Activated CD4-positive, alpha-beta T cell treated with anti-CD3 and anti-CD28 coated beads, Interleukin-2, Interleukin-4, amounts not matched to agents 100 ng/mL and 50 ng/mL, durations not matched to agents 16 hours and 8 hours (primary cell): ENCODE measurements at places on chromosomes 3 and 15.

- no peak for DNase-seq
Observed at GRCh38 chr3:183980403-183980802, 37.3 kb downstream of the ABCC5 start.

GRCh38 chr3:176663837-176664831, 533.1 kb downstream of the TBL1XR1 start:
- no peak for DNase-seq

GRCh38 chr3:16063603-16064002, 110.9 kb upstream of the GALNT15 start:
- no peak for DNase-seq

GRCh38 chr3:133153382-133153781, 115.2 kb downstream of the TMEM108 start:
- DNase-seq, result no peak

DNA sequence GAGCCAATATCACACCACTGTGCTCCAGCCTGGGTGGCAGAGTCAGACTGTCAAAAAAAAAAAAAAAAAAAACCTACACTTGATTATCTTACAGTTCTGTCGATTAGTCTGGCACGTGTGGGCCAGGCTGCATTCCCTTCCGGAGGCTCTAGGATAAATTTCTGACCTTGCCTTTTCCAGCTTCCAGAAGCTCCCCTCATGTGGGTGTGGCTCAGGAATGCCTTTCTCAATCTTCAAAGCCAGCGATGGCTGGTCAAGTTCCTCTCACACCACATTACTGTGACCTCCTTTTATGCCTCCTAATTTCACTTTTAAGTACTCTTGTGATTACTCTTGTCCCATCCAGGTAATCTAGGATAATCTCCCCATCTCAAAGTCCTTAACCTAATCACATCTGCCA, 58.2 kb upstream of the DUT start:
- DNase-seq, result no peak

- DNase-seq, result peak; percentile 68
Observed at GRCh38 chr15:50883903-50884302, 24.6 kb upstream of the AP4E1 start.

- no peak for DNase-seq
Observed at GRCh38 chr3:127394984-127395662, 107.3 kb upstream of the PRR20G start.

DNA sequence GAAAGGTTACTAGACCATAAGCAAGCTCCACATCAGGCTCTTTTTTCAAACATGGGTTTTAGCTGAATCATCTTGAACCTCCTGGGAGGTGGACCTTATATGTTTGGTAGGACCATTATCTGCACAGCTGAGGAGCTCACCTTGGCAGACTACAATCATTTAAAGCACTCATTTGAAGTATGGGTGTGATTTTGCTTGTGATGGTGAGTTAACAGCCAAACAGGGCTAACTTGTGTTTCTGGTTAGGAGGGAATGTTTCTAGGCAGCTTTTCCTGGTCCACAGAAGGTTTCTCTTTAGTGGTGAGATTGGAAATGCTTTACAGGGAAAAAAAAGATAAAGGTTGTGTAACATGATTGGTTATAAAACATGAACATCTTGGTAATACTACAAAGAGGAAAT, 61.8 kb downstream of the ARHGEF26 start:
- no peak for DNase-seq

- no peak for DNase-seq
Observed at GRCh38 chr3:11055496-11055895, 62.9 kb downstream of the SLC6A1 start.

- DNase-seq, result no peak
Observed at GRCh38 chr3:157132936-157133335, 27.0 kb downstream of the CCNL1 start.

DNA sequence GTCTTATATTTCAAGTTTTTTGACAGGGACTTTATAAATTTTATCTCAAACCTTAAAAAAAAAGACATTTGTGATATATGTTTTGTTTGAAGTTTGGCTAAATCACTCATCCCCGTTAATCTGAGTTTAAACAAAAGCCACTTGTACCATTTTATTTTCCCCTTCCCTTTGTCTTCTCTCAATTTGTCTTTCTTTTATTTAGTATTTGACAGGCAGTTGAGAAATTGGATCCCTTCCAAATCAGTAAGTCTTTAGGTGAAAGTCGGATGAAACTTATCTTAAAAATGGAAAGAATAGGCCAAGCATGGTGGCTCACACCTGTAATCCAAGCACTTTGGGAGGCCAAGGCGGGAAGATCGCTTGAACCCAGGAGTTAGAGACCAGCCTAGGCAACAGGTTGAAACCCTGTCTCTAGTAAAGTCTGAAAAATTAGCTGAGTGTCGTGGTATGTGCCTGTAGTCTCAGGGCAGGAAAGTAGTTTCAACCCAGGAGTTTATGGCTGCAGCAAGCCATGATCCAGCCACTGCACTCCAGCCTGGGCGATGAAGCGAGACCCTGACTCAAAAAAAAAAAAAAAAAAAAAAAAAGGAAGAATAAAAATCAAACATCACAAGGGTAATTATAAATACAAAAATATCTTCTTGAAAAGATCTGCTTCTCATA, 394.6 kb upstream of the TPM1 start:
- DNase-seq, result no peak

- DNase-seq, result no peak
Observed at GRCh38 chr15:27983496-27983895, 115.6 kb downstream of the OCA2 start.

- DNase-seq, result no peak
Observed at GRCh38 chr15:51223771-51224229, 114.6 kb downstream of the CYP19A1 start.

- DNase-seq, result no peak
Observed at GRCh38 chr15:77350792-77351191, 69.1 kb downstream of the PEAK1 start.

GRCh38 chr15:40243126-40243810, 4.4 kb downstream of the PAK6 start:
- DNase-seq, result no peak

- DNase-seq, result no peak
Observed at GRCh38 chr3:14298442-14298841, 104.0 kb upstream of the SLC6A6 start.

GRCh38 chr15:98321896-98322295, 326.4 kb upstream of the IGF1R start:
- no peak for DNase-seq

DNA sequence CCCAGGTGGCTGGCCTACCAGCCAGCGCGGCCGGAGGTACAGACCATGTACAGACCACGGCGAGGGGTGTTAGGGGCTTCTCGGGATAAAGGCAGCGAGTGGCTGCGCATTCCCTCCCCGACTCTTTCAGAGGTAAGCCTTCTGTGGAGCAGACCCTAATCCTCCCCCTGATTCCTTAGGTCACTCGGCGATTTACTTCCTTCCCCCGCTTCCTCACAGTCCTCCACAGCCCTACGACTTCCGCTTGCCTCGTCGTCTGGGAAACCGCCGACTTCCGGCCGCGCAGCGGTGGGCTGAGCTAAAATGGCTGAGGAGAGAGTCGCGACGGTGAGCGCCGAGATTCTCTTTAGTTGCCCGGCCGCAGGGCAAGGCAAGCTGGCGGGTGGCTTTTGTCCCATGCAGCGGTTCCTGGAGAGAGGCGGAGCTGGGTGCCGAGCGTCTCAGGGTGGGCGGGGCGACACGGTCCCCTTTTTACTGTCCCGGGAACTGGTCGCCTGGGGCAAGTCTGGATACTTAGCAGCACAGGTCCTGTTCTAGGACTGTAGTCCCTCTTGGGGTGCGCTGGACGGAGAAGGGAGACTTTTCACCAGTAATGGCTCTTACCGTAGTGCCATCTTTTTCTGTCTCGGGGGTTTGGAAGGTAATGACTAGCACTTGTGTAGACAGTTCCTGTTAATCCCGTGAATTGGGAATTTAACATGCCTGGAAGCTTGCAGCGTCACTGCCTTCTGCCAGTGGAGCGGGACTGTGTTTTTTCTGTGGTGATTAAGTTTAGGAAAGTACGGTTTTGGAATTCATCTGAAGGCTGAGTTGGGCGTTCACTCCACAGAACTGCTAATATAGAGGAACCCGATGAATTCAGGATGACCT, at the start of the genes BBS4 and HIGD2B:
BBS4 (plus strand) TSS at position 283 of the 870 bp plus-strand sequence; CDS start at position 304, 21 bp downstream.
HIGD2B (minus strand) TSS at position 258 of the 870 bp plus-strand sequence. CDS start 9,808 bp downstream, outside the sequence.
- peak; percentile 90 for DNase-seq

- DNase-seq, result no peak
Observed at GRCh38 chr3:156038869-156039268, 81.5 kb upstream of the KCNAB1 start.

GRCh38 chr3:37861620-37862041, at the start of gene CTDSPL:
Gene CTDSPL (plus strand): TSS chr3:37861880. CDS start chr3:37862200, 320 bp downstream.
- no peak for DNase-seq

GRCh38 chr3:16392065-16392464, 121.4 kb downstream of the RFTN1 start:
- DNase-seq, result no peak

- DNase-seq, result no peak
Observed at GRCh38 chr3:19920401-19921080, 13.5 kb downstream of the EFHB start.

- no peak for DNase-seq
Observed at GRCh38 chr3:183212096-183212495, 41.0 kb upstream of the B3GNT5 start.

GRCh38 chr3:127487196-127487595, 103.3 kb downstream of the TPRA1 start:
- DNase-seq, result no peak

DNA sequence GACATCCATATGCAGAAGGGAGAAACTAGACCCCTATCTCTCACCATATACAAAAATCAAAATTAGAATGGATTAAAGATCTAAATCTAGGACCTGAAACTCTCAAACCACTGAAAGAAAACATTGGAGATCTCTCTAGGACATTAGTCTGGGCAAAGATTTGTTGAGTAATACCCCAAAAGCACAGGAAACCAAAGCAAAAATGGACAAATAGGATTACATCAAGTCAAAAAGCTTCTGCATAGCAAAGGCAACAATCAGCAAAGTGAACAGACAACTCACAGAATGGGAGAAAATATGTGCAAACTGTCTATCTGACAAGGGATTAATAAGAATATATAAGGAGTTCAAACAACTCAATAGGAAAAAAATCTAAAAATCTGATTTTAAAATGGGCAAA, 54.8 kb downstream of the MYO9A start:
- no peak for DNase-seq

DNA sequence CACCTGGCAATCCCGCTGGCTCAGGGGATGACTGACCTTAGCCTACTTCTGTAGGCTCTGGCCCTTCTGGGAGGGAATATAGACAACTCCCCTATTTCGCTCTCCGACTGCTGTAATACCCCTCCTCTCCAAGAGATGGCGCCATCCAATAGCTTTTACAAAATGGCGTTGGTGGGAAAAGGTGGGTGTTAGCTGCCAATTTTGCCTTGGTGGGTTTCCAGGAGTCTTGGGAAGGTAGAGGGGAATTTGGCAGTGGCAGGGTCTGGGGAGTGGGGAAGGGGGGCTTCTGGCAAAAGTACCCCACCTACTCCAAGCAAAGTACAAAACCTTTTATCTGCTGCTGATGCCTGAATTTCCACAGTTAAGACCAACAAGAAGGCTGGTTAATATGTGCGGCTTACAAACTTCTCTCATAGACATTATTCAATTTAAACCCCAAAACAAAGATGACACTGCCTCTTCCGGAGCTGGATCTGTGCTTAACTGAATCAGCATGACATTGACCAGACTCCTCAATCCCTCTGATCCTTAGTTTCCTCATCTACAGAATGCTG, 62.1 kb downstream of the RASGRF1 start:
- DNase-seq, result peak; percentile 62

GRCh38 chr3:138875754-138876664, 41.3 kb upstream of the PIK3CB start:
- peak; percentile 50 for DNase-seq

DNA sequence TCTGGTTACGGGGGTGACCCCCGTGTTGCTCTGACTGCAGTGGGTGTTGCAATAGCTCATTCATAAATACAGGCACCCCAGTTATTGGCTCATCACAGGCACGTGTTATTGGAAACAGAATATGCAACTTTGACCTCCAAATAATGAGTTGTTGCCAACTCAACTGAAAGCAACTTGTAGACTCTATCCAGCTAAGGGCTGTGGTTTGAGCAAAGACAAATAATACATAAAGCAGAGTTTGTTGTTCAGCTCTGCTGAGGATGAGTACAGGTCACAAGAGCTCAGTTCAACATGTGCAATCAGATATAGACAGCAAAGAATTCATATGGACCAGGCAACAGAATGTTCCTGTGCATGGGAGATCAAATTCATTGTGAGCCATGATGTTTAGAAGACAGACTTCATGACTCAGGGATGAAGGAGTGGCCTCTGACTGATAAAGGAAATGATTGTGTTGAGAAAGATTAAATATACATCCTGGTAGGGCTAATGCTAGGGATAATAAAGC, 87.6 kb upstream of the LRIG1 start:
- DNase-seq, result no peak

- no peak for DNase-seq
Observed at GRCh38 chr15:43471975-43472374, 21.0 kb downstream of the TP53BP1 start.

DNA sequence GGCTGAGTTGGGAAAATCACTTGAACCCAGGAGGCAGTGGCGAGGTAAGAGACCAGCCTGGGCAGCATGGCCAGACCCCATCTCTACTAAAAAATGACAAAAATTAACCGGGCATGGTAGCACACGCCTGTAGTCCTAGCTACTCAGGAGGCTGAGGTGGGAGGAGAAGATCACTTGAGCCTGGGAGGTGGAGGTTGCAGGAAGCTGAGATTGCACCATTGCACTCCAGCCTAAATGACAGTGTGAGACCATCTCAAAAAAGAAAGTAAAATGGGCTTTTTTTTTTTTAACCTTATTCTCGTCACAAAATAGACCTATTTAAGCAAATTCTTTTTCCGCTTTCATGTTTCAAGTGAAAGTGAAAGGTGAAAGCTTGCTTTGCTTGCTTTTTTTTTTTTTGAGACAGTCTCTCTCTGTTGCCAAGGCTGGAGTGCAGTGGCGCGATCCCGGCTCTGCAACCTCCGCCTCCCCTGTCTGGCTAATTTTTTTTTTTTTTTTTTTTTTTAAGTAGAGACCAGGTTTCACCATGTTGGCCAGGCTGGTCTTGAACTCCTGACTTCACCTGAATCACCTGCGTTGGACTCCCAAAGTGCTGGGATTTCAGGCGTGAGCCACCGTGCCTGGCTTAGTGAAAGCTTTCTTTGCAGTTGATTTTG, 3.6 kb downstream of the PDIA3 start:
- peak; percentile 69 for DNase-seq

DNA sequence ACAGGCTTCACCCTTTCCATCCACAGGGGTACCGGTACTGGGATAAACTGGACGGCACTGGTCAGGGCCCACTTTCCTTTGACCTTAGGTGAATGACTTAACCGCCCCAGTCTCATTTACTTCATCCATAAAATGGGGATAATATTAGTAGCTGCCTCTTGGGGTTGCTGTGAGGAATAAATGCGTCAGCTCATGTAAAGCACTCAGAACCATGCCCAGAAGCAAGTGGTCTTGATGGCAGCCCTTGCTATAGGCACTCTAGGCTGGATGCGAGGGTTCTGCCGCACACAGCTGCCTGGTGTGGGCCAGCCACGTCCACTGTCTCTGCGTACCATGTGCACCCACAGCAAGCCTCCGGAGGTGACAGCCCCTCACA, 32.2 kb upstream of the FBLN2 start:
- DNase-seq, result no peak

- no peak for DNase-seq
Observed at GRCh38 chr15:94666553-94666952, 435.2 kb downstream of the MCTP2 start.

GRCh38 chr3:100766069-100766468, 56.8 kb downstream of the TFG start:
- no peak for DNase-seq

- no peak for DNase-seq
Observed at GRCh38 chr3:127734754-127735473, 62.2 kb downstream of the ABTB1 start.
